ENCODE measurements at places on chromosomes 6 and 20.

- no peak for DNase-seq
Measured at GRCh38 chr6:169986171-169986847, 234.9 kb downstream of the ERMARD start.

- DNase-seq: no peak
Measured at GRCh38 chr20:60258255-60258863, 300.1 kb downstream of the CDH26 start.

- no peak for DNase-seq
Measured at GRCh38 chr20:32189691-32190615, 17.6 kb downstream of the PLAGL2 start.

DNA sequence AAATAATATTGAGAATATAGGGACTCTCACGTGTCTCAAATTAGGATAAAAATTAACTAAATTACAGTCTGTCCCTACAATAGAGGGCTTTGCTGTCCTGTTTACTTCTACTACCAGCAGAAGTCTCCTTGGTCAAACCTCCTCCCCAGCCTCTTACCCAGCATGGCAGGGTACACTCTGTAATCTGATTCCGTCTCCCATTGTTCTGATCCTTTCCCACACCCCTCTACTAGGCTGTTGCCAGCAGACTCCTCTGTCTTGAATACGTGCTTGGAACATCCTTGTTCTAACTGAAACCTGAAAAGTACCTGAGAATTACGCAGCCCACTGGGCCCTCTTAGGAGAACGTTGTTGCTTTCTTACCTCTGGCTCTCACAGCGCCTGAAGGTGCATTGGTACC is 112.2 kb upstream of the PREP start:
- no peak for DNase-seq

- no peak for DNase-seq
Measured at GRCh38 chr6:50128420-50129005, 78.8 kb upstream of the DEFB112 start.

DNA sequence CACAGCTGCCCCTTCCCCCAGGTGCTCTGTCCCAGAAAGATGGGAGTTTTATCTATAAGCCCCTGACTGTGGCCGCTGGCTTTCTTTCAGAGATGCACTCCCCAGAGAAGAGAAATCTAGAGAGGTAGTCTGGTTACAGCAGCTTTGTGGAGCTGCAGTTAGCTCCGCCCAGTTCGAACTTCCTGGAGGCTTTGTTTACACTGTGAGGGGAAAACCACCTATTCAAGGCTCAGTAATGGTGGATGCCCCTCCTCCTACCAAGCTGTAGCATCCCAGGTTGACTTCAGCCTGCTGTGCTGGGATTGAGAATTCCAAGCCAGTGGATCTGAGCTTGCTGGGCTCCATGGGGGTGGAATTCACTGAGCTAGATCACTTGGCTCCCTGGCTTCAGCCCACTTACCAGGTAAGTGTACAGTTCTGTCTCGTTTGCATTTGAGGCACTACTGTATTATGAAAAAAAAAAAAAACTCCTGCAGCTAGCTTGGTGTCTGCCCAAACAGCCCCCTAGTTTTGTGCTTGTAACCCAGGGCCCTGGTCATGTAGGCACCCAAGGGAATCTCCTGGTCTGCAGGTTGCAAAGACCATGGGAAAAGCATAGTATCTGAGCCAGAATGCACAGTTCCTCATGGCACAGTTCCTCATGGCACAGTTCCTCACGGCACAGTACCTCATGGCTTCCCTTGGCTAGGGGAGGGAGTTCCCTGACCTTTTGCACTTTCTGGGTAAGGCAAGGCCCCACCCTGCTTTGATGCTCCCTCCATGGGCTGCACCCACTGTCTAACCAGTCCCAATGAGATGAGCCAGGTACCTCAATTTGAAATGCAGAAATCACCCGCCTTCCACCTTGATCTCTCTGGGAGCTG is 275.0 kb downstream of the CENPW start:
- no peak for DNase-seq

GRCh38 chr6:30748851-30749540 is 4.6 kb upstream of the IER3 start:
- no peak for DNase-seq

DNA sequence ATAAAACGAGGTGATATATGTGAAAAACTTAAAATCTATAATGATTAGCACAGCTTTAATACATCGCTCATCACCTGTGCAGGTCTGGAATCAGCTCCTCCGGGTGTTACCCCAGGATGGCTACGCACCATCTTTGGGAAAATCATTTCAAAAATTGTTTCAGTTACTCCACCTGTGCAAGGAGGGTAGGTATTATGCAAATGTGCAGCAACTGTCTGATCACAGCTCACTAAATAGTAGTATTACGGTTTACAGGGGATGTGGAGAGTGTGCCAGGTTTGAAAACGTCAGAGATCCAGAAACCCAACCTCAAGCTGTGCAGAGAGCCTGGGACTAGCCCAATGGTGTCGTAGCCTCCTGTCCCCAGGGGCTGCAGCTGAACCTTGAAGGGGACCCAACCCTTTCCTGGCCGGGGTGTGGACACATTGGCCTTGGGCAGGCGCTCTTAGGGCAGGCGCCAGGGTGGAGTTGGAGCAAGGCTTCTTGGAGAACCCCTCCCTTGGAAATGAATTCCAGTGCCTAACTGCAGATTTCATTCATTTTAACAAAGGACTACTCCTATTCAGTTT is 24.2 kb upstream of the SGK1 start:
- DNase-seq: no peak

DNA sequence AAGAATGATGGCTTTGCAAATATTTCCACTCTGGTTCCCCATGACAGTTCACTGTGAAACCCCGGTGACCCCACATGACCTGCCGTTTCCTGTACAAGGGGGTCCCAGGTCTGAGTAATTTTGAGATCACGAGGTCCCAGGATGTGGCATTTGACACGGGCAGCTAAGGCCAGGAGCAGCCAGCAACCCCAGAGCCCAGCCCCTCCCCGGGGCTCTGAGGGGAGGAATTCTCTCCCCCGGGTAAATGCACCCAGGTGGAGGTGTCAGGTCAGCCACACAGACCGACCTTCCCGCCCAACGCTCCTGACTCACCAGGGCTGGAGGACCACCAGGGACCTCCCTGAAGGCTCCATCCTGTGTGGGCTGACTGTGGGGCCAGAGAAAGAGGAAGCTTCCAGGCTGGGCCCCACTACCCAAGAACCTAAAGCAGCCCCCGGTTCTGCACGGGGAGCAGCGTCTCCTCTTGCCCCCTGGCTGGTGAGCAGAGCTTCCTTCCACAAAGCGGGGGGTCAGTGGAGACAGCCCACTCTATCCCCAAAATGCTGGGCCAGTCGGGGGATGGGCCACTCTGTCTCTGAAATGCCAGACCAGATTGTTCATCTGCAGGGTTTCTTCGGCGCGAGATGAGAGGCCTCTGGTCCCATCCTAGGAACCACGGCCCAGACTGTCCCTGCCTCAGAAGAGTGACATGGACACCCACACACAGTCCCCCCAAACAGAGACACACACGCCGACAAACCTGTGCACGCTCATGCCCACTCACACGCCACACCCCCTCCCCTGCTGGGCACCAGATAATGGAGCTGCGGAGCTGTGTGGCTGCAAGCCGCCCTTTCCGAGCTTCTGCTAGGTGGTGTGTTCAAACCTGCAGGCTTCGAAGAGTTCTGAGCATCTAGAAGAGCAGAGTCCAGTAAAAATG is 23.4 kb upstream of the SLCO4A1 start:
- no peak for DNase-seq

DNA sequence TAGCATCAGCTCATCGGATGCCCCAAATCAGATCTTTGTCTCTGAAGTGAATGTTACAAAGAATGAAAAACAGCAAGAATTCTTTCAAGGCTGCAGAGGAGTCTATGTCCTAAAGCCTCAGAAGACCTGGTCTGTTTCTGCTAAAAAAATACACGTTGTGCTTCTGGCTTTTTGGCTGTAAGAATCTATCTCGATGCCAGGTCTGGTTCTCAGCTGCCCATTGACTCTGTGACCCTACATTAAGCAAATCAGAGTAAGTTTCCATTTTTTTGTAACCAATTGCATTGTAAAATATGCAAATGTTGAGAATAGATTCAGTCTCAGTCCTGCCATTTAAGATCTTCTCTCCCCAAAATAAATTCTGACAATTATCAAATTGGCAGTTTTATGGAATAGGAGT is 705.4 kb downstream of the RFPL4B start:
- no peak for DNase-seq

- peak; percentile 77 for DNase-seq
Measured at GRCh38 chr6:150418827-150419594, 50.2 kb downstream of the IYD start.

- DNase-seq: no peak
Measured at GRCh38 chr20:49215232-49215631, 4.0 kb upstream of the DDX27 start.

GRCh38 chr6:109182578-109182977 is 87.3 kb downstream of the CEP57L1 start:
- DNase-seq: no peak

DNA sequence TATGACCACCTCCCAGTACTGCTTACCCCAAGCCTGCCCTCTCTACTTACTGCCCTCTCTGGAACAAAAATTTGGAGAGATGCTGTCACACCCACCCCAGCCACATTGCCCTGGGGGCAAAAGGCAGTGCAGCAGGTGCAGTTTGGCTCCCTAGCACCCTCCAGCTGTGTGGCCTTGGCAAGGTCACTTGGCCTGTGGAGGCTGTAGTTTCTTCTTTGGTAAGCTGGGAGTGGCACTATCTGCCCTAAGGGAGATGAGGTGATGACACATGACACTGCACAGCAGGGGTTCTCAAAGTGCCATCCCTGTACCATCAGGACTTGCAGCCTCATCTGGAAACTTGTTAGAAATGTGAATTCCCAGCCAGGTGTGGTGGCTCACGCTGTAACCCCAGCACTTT is 44.8 kb downstream of the TAF8 start:
- no peak for DNase-seq

DNA sequence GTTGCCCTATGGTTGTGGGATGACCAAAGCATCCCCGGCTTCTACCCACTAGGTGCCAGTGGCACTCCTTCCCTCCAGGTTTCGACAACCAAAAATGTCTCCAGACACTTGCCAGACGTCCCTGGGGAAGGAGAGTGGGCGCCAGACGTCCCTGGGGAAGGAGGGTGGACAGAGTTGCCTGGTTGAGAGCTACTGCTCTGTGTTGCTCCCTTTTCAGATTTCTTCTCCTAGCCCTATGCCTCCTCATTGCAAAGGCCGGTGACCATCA is 13.1 kb downstream of the LRRC73 start:
- no peak for DNase-seq

Data from left kidney (tissue), 8 donors.